PC-9 (cell line): ENCODE measurements at places on chromosomes 16 and 17.

- no peak for DNase-seq
- H3K4me1 ChIP-seq, result peaks cover 29% of the 10 kb centered on the region
- H3K4me3 ChIP-seq, result no peak overlapping the region
- H3K27ac ChIP-seq, result peak overlapping the region; percentile 63
Observed at GRCh38 chr17:54947396-54947795, 21.1 kb downstream of the COX11 start.

DNA sequence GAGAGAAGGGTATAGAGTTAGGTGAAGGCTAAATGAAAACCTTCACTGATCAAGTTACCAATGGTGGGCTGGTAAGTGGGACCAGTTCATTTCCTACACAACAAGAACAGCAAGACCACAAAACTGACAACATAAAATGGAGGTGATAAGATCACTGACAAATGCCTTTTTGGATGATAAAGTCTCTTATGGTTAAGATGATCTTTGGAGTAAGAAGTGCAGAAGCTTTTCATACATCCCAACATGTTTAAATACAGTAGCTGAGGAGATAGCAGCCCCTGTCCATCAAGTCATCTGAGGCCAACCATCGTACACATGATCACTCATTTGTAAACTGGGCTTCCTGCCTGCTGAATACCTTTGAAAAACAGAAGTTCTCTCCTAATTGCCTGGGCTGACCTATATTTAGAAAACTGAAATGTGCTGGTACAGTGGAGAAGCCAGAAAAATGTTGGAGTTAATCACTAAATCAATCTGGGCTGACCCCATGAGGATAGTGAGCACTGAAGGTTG, 259.0 kb upstream of the ZFHX3 start:
- no peak overlapping the region for H3K27ac ChIP-seq
- peaks cover 76% of the 10 kb centered on the region for H3K27me3 ChIP-seq
- DNase-seq, result no peak
- no peaks in the 10 kb centered on the region for H3K36me3 ChIP-seq
- H3K4me3 ChIP-seq, result no peak overlapping the region
- no peaks in the 10 kb centered on the region for H3K4me1 ChIP-seq

GRCh38 chr16:88012360-88012759, 61.1 kb downstream of the BANP start:
- H3K36me3 ChIP-seq, result no peaks in the 10 kb centered on the region
- H3K27ac ChIP-seq, result no peak overlapping the region
- H3K27me3 ChIP-seq, result no peaks in the 10 kb centered on the region

GRCh38 chr16:27564224-27564623, 14.3 kb downstream of the KATNIP start:
- H3K27ac ChIP-seq, result no peak overlapping the region
- H3K4me3 ChIP-seq, result no peak overlapping the region
- H3K27me3 ChIP-seq, result no peaks in the 10 kb centered on the region
- no peak for DNase-seq
- peaks cover 10% of the 10 kb centered on the region; the same call in 1 of the 2 replicates for H3K4me1 ChIP-seq
